ENCODE measurements at places on chromosomes 2 and 18.

- no peak for DNase-seq
Measured at GRCh38 chr2:239831861-239832489, 193.2 kb downstream of the NDUFA10 start.

DNA sequence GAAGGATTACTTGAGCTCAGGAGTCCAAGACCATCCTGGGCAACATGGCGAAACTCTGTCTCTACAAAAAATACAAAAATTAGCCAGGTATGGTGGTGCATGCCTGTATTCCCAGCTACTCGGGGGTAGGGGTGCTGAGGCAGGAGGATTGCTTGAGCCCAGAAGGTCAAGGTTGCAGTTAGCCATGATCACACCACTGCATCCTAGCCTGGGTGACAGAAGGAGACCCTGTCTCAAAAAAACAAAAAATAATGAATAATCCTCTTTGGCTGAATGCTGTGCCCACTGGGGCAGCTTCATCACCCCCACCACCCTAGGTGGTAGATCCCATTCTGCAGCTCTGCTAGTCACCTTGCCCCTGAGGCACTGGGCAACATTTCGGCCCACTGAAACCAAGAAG, 109.4 kb downstream of the ZFP36L2 start:
- no peak for DNase-seq

- no peak for DNase-seq
Measured at GRCh38 chr2:20168727-20169696, 55.9 kb downstream of the SDC1 start.

GRCh38 chr2:241951316-241951700, 81.8 kb downstream of the RTP5 start:
- DNase-seq = no peak

Measured in CD4-positive, alpha-beta T cell treated with Interleukin-12 subunit alpha and Interleukin-12 subunit beta, for 1 hour (primary cell).